ENCODE measurements at places on chromosomes 16 and 17. TPM values are rescaled to one million over a fixed set of nuclear protein-coding genes. Genes with fewer than 3 reads are reported as not detected.

Gene MAPK8IP3
- 93.4 TPM for total RNA-seq

Gene CA5A
- not detected for total RNA-seq

Gene LRRC37A3
- 19.0 TPM for total RNA-seq

Gene AGRP
- not detected for total RNA-seq

Gene GLP2R
- total RNA-seq = not detected

Gene ATP6V0A1
- total RNA-seq = 8.6 TPM

Gene ZNF267
- total RNA-seq = 88.3 TPM

Gene OR1A2
- not detected for total RNA-seq

GRCh38 chr16:49465661-49466528 lies 92.3 kb downstream of the C16orf78 start:
- no peak overlapping the region for H3K4me3 ChIP-seq
- H3K27ac ChIP-seq = no peak overlapping the region
- peaks cover 4% of the 10 kb centered on the region for H3K27me3 ChIP-seq
- H3K36me3 ChIP-seq = no peaks in the 10 kb centered on the region
- peaks cover 27% of the 10 kb centered on the region for H3K4me1 ChIP-seq
- DNase-seq = peak; percentile 13

GRCh38 chr17:77810536-77810935 lies 148.0 kb upstream of the TNRC6C start:
- no peaks in the 10 kb centered on the region for H3K4me1 ChIP-seq
- no peaks in the 10 kb centered on the region for H3K36me3 ChIP-seq
- no peak overlapping the region for H3K4me3 ChIP-seq
- no peaks in the 10 kb centered on the region for H3K27me3 ChIP-seq

DNA sequence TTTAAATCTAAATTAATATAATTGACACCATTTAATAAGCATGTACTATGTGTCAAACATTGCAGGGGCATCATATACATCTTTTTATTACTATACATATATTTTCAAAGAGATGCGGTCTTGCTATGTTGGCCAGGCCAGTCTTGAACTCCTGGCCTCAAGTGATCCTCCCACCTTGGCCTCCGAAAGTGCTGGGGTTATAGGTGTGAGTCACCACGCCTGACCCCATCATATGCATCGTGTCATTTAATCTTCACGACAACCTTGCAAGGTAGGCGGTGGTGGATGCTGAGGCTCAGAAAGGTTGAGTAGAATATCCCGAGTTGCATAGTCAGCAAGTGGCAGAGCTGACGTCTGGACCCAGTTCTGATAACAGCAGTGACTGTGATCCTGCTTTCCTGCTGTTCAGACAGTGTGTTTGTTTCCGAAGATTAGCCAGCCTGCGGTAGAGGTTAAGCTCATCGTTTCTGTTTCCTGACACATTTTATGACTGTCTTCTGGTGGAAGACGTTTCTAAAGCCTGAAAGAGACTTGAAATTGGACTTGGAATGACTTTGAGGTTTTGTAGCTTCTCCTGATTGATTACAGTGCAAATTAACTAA lies 316.6 kb downstream of the SNX29 start:
- no peak overlapping the region for H3K4me3 ChIP-seq
- H3K36me3 ChIP-seq = no peaks in the 10 kb centered on the region
- no peak overlapping the region for H3K27ac ChIP-seq
- H3K27me3 ChIP-seq = no peaks in the 10 kb centered on the region
- H3K4me1 ChIP-seq = no peaks in the 10 kb centered on the region

- H3K4me3 ChIP-seq = no peak overlapping the region
- no peak overlapping the region for H3K27ac ChIP-seq
- DNase-seq = no peak
- H3K27me3 ChIP-seq = no peaks in the 10 kb centered on the region
- peaks cover 27% of the 10 kb centered on the region for H3K36me3 ChIP-seq
Measured at GRCh38 chr17:4160294-4160859, 17.4 kb downstream of the CYB5D2 start.

DNA sequence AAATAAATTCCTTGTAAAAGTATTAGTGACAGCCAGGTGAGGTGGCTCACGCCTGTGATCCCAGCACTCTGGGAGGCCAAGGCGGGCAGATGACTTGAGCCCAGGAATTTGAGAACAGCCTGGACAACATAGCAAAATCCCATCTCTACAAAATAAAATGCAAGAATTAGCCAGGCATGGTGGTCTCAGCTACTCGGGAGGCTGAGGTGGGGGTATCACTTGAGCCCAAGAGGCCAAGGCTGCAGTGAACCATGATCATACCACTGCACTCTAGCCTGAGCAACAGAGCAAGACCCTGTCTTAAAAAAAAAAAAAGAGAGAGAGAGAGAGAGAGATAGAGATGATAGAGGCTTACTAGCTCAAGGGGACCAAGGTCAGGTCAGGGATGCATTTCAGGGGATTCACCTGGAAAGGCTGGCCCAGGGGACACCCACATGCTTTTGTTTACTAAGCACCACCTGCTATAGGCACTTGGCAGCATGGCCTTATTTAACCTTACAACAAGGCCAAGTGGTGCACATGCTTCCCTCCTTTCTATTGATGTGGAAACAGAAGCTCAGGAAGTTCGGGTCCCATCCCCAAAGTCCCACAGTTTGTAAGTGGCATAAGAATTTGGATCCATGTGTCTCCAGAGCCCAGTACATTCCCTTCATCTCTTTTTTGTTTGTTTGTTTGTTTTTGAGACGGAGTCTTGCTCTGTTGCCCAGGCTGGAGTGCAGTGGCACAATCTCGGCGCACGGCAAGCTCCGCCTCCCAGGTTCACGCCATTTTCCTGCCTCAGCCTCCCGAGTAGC lies 12.4 kb upstream of the SRCIN1 start:
- H3K4me1 ChIP-seq = no peaks in the 10 kb centered on the region
- DNase-seq = no peak
- H3K27me3 ChIP-seq = peaks cover 38% of the 10 kb centered on the region
- H3K36me3 ChIP-seq = no peaks in the 10 kb centered on the region
- no peak overlapping the region for H3K27ac ChIP-seq
- H3K4me3 ChIP-seq = no peak overlapping the region

DNA sequence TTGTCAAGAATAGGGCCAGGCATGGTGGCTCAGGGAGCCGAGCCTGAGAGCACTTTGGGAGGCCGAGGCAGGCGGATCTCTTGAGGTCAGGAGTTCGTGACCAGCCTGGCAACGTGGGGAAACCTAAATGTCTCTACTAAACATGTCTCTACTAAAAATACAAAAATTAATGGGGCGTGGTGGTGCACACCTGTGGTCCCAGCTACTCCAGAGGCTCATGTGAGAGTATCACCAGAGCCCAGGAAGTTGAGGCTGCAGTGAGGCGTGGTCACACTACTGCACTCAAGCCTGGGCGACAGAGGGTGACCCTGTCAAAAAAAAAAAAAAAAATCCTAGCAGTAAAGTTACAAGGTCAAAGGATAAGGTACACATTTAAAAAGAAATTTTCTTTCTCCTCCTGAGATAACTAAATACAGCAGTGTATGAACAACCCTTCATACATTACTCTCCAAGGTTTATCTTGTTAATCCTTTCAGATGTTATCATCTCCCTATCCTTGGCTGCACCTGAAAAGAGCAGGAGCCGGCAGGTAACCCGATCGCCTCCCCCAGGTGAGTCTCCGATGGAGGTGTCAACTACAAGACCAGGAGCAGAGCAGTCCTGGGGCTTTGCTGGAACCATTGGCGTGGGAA lies 122.3 kb downstream of the GOSR1 start:
- H3K4me1 ChIP-seq = peaks cover 26% of the 10 kb centered on the region
- DNase-seq = no peak
- peak overlapping the region; percentile 96 for H3K4me3 ChIP-seq
- no peaks in the 10 kb centered on the region for H3K36me3 ChIP-seq
- peaks cover 3% of the 10 kb centered on the region for H3K27me3 ChIP-seq

Data from activated CD4-positive, alpha-beta memory T cell treated with anti-CD3 and anti-CD28 coated beads, Interleukin-2, amount 10 ng/mL, durations not matched to agents 7 days and 5 days (primary cell).